NCI-H1092 (cell line): ENCODE measurements at places on chromosomes 12 and 14.

GRCh38 chr12:91590966-91591638, 408.5 kb upstream of the DCN start:
- no peak for DNase-seq

GRCh38 chr12:118463677-118464076, 87.3 kb downstream of the SUDS3 start:
- DNase-seq: no peak

GRCh38 chr14:90517076-90517841, 120.4 kb downstream of the CALM1 start:
- DNase-seq: no peak

- no peak for DNase-seq
These were observed 11.0 kb downstream of the HNRNPC start for GRCh38 chr14:21258005-21258888.

DNA sequence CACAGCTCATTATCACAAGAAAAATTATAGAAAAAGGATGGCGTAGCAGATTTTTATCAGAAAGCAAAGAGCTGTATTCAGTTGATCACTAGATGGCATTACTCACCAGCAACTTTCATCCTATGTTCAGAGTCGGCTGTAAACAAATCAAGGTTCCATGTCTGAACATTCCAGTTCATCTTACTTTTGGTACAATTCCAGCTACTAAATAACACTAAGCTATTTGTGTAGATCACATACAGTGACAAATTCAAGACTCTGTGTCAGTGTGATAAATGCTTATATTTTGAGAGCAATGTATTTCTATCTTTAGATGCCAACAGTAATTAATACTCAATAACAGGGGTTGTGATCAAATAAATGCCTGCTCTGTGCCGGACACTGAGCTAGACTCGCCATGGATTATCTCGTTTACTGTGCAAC, 30.1 kb downstream of the NRDE2 start:
- no peak for DNase-seq

- DNase-seq: no peak
These were observed 92.8 kb upstream of the TMTC2 start for GRCh38 chr12:82593901-82594396.

DNA sequence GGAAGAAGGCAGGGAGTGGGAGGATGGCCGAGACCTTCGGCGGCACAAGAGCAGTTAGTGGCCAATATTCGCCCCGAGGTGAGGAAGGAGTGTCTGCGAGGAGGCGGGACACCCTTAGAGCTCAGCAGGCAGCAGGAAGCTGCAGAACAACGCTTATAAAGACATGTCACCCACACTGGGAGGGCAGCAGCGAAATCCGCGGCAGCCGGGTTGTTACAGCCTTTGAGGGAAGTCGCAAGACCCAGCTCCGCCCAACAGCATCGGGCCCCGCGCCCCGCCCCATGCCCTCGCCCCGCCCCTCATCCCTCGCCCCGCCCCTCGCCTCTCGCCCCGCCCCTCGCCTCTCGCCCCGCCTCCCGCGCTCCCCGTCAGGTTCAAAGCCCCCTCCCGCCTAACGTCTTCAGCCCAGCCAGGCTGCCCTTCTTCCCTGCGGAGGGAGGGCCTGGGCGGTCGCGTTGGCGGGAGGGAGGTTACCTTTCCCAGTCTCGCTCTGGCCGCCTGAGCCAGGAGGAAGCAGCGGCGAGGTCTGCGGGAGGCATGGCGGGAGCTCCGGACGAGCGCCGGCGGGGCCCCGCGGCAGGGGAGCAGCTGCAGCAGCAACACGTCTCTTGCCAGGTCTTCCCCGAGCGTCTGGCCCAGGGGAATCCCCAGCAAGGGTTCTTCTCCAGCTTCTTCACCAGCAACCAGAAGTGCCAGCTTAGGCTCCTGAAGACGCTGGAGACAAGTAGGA, at the start of gene ATP23:
Gene ATP23 (plus strand): TSS at position 403 of the 730 bp plus-strand sequence. CDS start 135 bp downstream, at position 538.
- DNase-seq: peak; percentile 82

- no peak for DNase-seq
These were observed 40.6 kb downstream of the GXYLT1 start for GRCh38 chr12:42104087-42104486.

GRCh38 chr14:72500234-72500838, 393.6 kb downstream of the DPF3 start:
- DNase-seq: no peak
